ENCODE measurements at places on chromosomes 6 and 20. TPM values are rescaled to one million over a fixed set of nuclear protein-coding genes. Genes with fewer than 3 reads are reported as not detected.

Gene GRM1
- 0.17 TPM for total RNA-seq

Gene GSTA3
- total RNA-seq, result not detected

Gene LHFPL5
- total RNA-seq, result 1.7 TPM

Gene FOXS1
- total RNA-seq, result not detected

Gene TCP11
- total RNA-seq, result not detected

Gene CALHM6
- total RNA-seq, result not detected

Gene SNAI1
- total RNA-seq, result 3.9 TPM

Gene PRR18
- not detected for total RNA-seq

- no peaks in the 10 kb centered on the region for H3K4me1 ChIP-seq
- peaks cover 3% of the 10 kb centered on the region for H3K36me3 ChIP-seq
- no peak overlapping the region for H3K27ac ChIP-seq
- no peak overlapping the region for H3K4me3 ChIP-seq
- peaks cover 8% of the 10 kb centered on the region for H3K27me3 ChIP-seq
These were observed 316.6 kb downstream of the RFPL4B start for GRCh38 chr6:112663698-112664097.

GRCh38 chr6:155310596-155310995 is 3.7 kb downstream of the TFB1M start:
- H3K36me3 ChIP-seq, result no peaks in the 10 kb centered on the region
- H3K4me3 ChIP-seq, result no peak overlapping the region
- H3K27ac ChIP-seq, result no peak overlapping the region
- peaks cover 4% of the 10 kb centered on the region for H3K27me3 ChIP-seq
- DNase-seq, result no peak

- no peaks in the 10 kb centered on the region for H3K27me3 ChIP-seq
- no peak overlapping the region for H3K4me3 ChIP-seq
- peaks cover 11% of the 10 kb centered on the region for H3K4me1 ChIP-seq
- H3K27ac ChIP-seq, result no peak overlapping the region
These were observed 2.9 kb downstream of the RIPOR2 start for GRCh38 chr6:24932832-24933231.

DNA sequence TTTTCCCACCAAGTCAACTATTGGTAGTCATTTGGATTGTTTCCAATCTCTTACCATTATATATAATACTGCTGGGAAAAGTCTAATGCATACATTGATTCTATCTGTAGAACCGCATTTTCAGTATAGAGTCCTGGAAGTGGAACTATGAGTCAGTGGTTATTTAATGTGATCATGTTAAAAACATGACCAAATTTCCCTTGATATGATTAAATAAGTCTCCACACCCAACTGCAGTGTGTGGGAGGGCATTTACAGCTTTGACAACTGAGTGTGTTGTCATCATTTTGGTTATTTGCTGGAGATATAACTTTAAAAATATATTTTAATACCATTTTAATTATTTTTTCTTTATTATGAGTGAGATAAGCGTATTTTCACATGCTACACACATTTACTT is 1027.6 kb downstream of the EYS start:
- no peaks in the 10 kb centered on the region for H3K36me3 ChIP-seq
- no peak overlapping the region for H3K27ac ChIP-seq
- no peak for DNase-seq
- no peaks in the 10 kb centered on the region for H3K27me3 ChIP-seq
- H3K4me1 ChIP-seq, result no peaks in the 10 kb centered on the region
- no peak overlapping the region for H3K4me3 ChIP-seq

DNA sequence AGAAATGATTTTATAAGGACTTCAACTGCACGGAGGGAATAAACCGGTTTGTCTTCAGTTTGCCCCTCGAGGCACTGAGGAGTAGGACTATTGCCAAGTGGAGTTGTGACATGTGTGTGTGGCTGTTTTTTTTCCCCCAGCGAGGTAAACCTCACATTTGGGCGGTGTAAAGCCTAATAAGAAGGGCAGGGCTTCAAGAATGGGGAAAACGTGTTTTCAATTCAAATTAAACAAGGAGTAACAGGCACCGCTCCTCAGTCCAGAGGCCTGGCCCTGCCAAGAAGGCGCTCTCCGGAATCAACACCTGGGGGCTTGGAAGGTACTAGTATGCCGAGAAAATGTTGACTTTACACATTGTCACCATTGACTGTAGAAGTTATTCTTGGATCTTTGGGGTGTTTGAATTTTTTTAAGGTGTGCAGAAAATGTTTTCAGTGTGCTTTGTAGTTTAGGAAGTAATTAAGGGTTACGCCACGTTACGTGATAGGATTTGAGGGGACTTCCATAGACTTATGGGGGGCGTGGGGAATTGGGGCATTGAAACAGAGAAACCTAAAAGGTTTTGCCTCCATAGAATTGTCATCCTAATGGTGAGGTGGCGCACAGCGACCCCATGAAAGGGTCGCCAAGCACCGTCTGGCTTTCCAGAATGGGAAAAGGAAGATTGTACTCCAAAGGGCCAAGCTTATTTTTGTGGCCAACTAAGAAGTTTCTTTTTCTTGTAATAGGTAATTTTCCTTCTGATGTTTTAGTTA is 791 bp downstream of the ADGRG6 start:
- peak overlapping the region; percentile 86 for H3K4me3 ChIP-seq
- H3K36me3 ChIP-seq, result no peaks in the 10 kb centered on the region
- H3K4me1 ChIP-seq, result no peaks in the 10 kb centered on the region
- peaks cover 4% of the 10 kb centered on the region for H3K27me3 ChIP-seq

DNA sequence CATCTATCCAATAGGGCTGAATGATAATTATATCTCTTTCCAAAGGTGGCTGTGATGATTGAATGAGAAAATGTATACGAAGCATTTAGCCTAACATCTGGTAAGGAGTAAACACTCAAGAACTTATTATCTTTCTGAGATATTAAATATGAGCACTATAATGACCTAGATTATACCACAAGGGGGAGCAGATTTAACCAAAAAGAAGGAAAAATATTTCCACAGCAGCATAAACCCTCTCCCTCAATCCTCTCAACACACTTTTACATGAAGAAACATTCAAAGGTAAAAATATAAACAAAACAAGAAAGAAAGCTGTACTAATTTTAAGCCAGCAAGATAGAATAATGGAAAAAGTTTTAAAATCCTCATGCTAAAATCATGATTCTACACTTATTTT is 68.4 kb downstream of the SHPRH start:
- no peaks in the 10 kb centered on the region for H3K27me3 ChIP-seq
- no peak for DNase-seq
- H3K36me3 ChIP-seq, result no peaks in the 10 kb centered on the region
- no peak overlapping the region for H3K27ac ChIP-seq

DNA sequence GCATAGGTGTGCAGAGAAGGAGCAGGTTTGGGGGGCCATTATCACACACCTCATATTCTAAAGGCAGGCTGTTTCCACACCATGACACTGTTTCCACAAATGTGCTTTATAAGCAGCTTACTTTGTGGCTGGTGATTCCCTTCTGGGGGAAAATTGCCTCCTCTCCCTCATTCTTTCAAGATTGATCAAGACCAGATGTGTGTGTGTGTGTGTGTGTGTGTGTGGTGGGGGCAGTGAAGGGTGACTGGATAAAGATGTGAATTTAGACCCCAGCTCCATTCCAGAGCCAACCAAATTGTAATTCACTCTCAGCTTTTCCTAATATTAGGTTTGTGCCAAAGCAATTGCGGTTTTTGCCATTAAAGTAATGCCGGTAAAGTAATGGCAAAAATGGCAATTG is 45.6 kb downstream of the EDN3 start:
- no peaks in the 10 kb centered on the region for H3K27me3 ChIP-seq
- no peak overlapping the region for H3K4me3 ChIP-seq
- H3K27ac ChIP-seq, result no peak overlapping the region
- peaks cover 3% of the 10 kb centered on the region for H3K4me1 ChIP-seq
- H3K36me3 ChIP-seq, result peaks cover 12% of the 10 kb centered on the region
- no peak for DNase-seq

GRCh38 chr6:47478233-47479139 is 897 bp downstream of the CD2AP start:
- peak overlapping the region; percentile 86 for H3K27ac ChIP-seq
- no peak for DNase-seq
- H3K4me1 ChIP-seq, result peaks cover 16% of the 10 kb centered on the region

GRCh38 chr6:110334423-110335180 is 23.5 kb downstream of the METTL24 start:
- H3K4me3 ChIP-seq, result peak overlapping the region; percentile 16
- H3K4me1 ChIP-seq, result peaks cover 35% of the 10 kb centered on the region
- H3K27ac ChIP-seq, result peak overlapping the region; percentile 38
- peak; percentile 31 for DNase-seq
- H3K27me3 ChIP-seq, result peaks cover 4% of the 10 kb centered on the region

GRCh38 chr20:57781901-57782300 is 72.1 kb upstream of the PMEPA1 start:
- peaks cover 8% of the 10 kb centered on the region for H3K36me3 ChIP-seq
- peaks cover 8% of the 10 kb centered on the region for H3K27me3 ChIP-seq
- H3K4me1 ChIP-seq, result no peaks in the 10 kb centered on the region

GRCh38 chr6:23642849-23643248 is 483.2 kb upstream of the NRSN1 start:
- H3K27me3 ChIP-seq, result no peaks in the 10 kb centered on the region
- no peak for DNase-seq
- peaks cover 11% of the 10 kb centered on the region for H3K4me1 ChIP-seq
- H3K27ac ChIP-seq, result no peak overlapping the region
- no peak overlapping the region for H3K4me3 ChIP-seq
- peaks cover 8% of the 10 kb centered on the region for H3K36me3 ChIP-seq

DNA sequence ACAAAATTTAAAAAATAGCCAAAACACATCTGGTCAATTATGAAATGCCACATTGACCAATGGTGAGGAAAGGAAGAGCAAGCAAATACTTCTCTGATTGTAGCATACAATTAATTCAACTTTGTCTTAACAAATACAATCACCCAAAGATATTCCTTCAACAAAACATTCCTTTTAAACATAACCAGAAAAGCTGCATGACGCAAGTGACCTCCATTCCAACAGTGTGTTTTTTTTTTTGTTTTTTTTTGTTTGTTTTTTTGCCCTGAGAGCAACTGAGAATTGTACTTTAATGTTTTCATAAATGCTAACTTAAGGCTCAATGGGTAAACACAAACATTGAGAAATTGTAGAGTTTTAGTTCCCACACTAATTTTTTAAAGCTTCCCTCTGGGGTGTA is 184.4 kb downstream of the PTPRK start:
- no peaks in the 10 kb centered on the region for H3K36me3 ChIP-seq
- no peak overlapping the region for H3K27ac ChIP-seq
- no peak for DNase-seq
- peaks cover 16% of the 10 kb centered on the region for H3K4me1 ChIP-seq
- no peaks in the 10 kb centered on the region for H3K27me3 ChIP-seq

GRCh38 chr6:143176090-143177021 is 115.7 kb downstream of the AIG1 start:
- peaks cover 7% of the 10 kb centered on the region for H3K36me3 ChIP-seq
- H3K27me3 ChIP-seq, result no peaks in the 10 kb centered on the region
- H3K4me3 ChIP-seq, result no peak overlapping the region
- no peaks in the 10 kb centered on the region for H3K4me1 ChIP-seq

- peaks cover 3% of the 10 kb centered on the region for H3K4me1 ChIP-seq
- H3K27me3 ChIP-seq, result no peaks in the 10 kb centered on the region
- DNase-seq, result no peak
- no peaks in the 10 kb centered on the region for H3K36me3 ChIP-seq
These were observed 96.8 kb upstream of the GJE1 start for GRCh38 chr6:142035890-142036289.

DNA sequence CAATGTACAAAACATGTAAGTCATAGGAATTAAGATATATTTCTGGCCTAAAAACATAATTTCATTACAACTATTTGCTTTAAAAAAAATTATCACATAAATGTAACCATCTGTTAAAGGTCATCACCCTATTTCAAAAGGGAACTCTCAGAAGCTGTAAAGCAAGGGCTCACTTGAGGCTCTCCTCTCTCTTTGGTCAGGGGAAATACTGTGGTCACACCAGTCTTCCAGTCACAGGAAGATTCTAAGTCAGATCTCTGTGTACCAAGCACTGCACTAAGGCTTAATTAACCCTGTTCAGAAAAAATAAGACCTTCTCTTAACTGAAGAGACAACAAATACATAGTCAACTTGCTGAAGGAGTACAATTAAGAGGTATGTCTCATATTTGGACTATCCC is 75.6 kb downstream of the MMS22L start:
- DNase-seq, result no peak
- peaks cover 9% of the 10 kb centered on the region for H3K4me1 ChIP-seq
- no peak overlapping the region for H3K4me3 ChIP-seq
- H3K36me3 ChIP-seq, result no peaks in the 10 kb centered on the region

DNA sequence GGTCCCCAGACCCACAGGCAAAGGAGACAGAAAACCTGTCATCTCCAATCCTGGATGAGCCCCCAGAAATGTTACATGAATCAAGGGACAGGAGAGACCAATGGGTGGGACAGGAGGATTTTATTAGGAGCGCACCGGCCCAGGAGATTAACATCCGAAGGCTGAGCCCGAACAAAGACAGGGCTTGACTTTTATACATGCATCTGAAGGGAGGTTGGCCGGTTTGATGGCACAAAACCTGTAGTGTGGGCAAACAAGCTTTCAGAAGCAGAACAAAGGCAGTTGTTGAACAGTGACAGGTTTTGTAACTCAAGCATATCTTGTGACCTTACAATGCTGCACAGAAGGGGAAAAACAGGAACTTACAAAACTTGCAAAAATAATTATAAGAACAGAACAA is 83.9 kb upstream of the GPR6 start:
- H3K27ac ChIP-seq, result no peak overlapping the region
- peaks cover 18% of the 10 kb centered on the region for H3K36me3 ChIP-seq
- DNase-seq, result no peak
- H3K27me3 ChIP-seq, result peaks cover 4% of the 10 kb centered on the region
- H3K4me1 ChIP-seq, result peaks cover 2% of the 10 kb centered on the region

DNA sequence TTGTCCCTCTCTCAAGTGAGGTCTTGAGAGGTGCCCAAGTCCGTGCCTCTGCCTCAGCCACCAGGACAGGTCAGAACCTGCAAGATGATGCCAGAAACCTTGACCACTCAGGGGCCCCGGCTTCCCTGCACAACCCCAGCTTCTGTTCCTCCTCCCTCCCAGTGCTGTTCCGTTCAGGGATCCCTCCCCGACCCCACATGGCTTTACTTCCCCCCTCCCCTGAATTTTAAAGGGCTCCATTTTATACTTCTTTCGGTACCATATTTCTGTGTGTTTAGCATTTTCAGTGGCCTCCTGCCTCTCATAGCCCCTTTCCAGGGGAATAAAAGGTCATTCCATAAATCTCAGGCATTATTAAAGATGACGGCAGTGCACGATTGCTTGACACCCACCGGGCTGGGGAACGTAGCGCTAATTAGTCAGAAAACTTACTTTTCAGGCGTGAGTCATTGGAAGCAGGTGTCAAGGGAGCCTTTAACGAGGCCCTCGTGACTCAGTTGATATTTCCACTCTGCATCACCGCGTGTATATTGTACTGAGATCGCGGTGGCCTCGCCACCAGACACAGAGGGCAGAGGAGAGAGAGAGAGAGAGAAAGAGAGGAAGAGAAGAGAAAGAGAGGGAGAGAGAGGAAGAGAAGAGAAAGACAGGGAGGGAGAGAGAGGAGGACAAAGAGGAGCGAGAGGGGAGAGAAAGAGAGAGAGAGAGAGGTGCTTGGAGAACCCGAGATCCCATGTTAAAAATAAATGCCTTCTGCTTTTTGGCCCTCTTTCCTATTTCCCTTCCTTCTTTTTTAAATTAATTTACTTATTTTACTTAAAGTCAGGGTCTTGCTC is 21.3 kb downstream of the KCNG1 start:
- H3K27ac ChIP-seq, result no peak overlapping the region
- H3K4me3 ChIP-seq, result no peak overlapping the region
- no peak for DNase-seq
- H3K27me3 ChIP-seq, result peaks cover 8% of the 10 kb centered on the region

- H3K36me3 ChIP-seq, result no peaks in the 10 kb centered on the region
- no peak overlapping the region for H3K27ac ChIP-seq
- no peak overlapping the region for H3K4me3 ChIP-seq
- no peaks in the 10 kb centered on the region for H3K27me3 ChIP-seq
These were observed 117.5 kb downstream of the KCNQ5 start for GRCh38 chr6:72739368-72739779.
